ENCODE measurements at places on chromosomes 2 and 18.

DNA sequence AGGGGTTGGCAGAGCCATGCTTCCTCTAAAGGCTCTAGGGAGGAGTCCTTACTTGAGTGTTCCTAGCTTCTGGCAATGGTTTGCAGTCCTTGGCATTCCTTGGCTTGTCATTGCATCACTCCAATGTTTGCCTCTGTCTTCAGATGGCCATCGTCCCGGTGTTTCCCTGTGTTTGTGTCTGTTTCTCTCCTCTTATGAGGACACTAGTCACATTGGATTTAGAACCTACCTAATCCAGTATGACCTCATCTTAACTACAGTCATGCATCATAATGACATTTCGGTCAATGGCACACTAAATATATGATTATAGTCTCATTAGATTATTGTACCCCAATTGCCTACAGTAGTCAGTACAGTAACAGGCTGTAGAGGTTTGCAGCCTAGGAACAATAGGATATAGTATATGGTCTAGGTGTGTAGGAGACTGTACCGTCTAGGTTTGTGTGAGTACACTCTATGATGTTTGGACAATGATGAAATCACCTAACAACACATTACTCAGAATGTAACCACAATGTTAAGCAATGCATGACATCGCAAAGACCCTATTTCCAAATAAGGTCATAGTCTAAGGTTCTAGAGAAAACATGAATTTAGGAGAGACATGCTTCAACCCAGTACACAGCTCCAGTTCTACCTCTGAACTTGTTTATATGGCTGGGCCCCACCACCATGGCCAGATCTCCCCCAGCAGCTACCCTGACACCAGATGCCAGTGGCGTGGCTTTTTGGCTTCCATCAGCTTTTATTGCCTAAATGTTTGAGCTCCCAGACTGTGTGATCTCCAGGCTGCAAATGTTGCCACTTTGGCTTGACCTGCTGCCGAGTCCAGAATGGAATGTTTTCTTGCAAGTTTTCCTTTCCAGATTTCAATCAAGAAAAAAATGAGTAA, 22.1 kb downstream of the SRD5A2 start:
- no peaks in the 10 kb centered on the region for H3K4me1 ChIP-seq
- no peak overlapping the region for H3K27ac ChIP-seq
- DNase-seq, result no peak
- no peak overlapping the region for H3K4me3 ChIP-seq
- H3K27me3 ChIP-seq, result no peaks in the 10 kb centered on the region

GRCh38 chr2:104834431-104835153, 19.3 kb upstream of the POU3F3 start:
- no peak overlapping the region for H3K4me3 ChIP-seq
- no peaks in the 10 kb centered on the region for H3K4me1 ChIP-seq
- H3K27me3 ChIP-seq, result peaks cover 18% of the 10 kb centered on the region
- no peaks in the 10 kb centered on the region for H3K36me3 ChIP-seq

DNA sequence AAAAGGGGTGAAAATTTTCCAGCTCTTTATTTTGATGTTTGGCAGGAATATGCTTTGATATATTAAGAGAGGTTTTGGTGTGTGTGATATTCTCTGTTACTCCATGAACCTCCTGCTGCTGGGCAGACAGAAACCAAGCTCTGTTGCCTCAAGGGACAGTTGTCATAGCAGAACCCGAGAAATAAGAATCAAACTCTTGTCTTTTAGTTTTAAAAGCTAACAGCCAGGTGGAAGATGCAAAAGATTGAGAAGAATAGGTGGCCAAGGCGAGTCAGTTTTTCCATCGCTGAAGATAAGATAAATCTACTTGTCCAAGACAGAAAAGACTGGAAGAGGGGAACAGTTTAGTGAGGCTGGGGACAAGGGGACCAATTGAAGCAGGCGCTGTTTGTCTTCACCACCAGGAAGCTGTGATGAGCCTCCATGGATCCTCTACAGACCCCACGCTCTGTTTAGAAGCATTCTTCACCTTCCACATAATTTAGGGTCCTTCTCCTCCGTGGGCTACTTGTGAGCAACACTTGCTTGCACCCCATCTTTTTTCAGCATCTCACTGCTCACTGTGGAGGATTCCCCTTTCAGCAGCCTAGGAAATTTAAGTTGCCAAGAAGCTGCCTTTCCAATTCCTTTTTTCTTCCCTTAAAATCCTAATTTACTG, 23.9 kb downstream of the PMAIP1 start:
- H3K4me1 ChIP-seq, result peaks cover 26% of the 10 kb centered on the region
- H3K27ac ChIP-seq, result no peak overlapping the region
- no peaks in the 10 kb centered on the region for H3K36me3 ChIP-seq
- peaks cover 14% of the 10 kb centered on the region for H3K27me3 ChIP-seq

DNA sequence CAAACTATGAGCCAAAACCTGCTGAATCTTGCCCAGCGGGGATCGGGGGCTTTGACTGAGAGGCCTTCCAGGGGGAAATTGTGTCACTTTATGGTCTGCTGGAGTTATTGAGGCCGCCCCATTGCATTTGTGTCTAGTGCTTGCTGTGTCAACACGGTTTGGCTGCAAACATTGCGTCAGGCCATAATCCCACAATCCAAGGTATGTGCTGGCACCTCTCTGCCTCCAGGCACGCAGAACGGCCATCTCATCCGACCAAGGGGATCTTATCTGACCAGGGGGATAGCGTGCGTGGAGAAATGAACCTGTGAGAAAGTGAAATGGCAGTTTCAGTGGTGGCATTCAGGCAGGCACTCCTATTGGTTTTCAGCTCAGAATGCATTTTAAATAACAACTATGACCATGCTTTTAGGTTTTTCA, 18.1 kb upstream of the LYPD6B start:
- no peak overlapping the region for H3K4me3 ChIP-seq
- H3K27ac ChIP-seq, result no peak overlapping the region
- H3K36me3 ChIP-seq, result no peaks in the 10 kb centered on the region
- DNase-seq, result no peak

GRCh38 chr18:75654386-75654785, 226.9 kb upstream of the SMIM21 start:
- no peak overlapping the region for H3K27ac ChIP-seq
- no peak for DNase-seq
- no peaks in the 10 kb centered on the region for H3K36me3 ChIP-seq

- no peaks in the 10 kb centered on the region for H3K4me1 ChIP-seq
- peaks cover 33% of the 10 kb centered on the region for H3K27me3 ChIP-seq
- H3K27ac ChIP-seq, result no peak overlapping the region
- no peak for DNase-seq
- H3K4me3 ChIP-seq, result no peak overlapping the region
- no peaks in the 10 kb centered on the region for H3K36me3 ChIP-seq
Observed at GRCh38 chr2:65500310-65501040, 68.1 kb upstream of the SPRED2 start.

GRCh38 chr2:237254369-237254861, 159.5 kb downstream of the COL6A3 start:
- no peak for DNase-seq
- peaks cover 16% of the 10 kb centered on the region for H3K27me3 ChIP-seq
- H3K36me3 ChIP-seq, result no peaks in the 10 kb centered on the region
- H3K27ac ChIP-seq, result no peak overlapping the region

DNA sequence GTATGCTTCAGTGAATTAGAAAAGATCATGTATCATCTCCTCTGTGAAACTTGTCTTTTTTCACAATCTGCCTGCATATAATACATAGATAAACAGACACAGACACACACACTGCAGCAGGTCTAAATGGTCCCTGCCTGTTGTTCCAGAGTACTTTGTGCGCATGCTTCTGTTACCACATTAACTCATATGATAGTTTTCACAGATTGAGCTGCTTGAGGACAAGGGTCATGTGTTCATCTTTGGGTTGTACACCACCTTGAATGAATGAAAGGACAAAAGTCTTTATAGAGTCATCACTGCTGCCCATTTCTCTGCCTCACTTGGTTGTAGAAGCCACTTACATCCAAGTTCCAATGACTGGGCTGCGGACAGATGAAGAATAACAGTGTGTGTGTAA, 72.7 kb upstream of the GLS start:
- H3K36me3 ChIP-seq, result no peaks in the 10 kb centered on the region
- H3K27ac ChIP-seq, result no peak overlapping the region
- no peak overlapping the region for H3K4me3 ChIP-seq

- peaks cover 10% of the 10 kb centered on the region for H3K4me1 ChIP-seq
- H3K4me3 ChIP-seq, result peak within 1 kb of the TSS; percentile 55
- no peak for DNase-seq
- no peak within 1 kb of the TSS for H3K27ac ChIP-seq
- peaks cover 81% of the 10 kb centered on the region for H3K27me3 ChIP-seq
Observed at GRCh38 chr2:20224716-20225293, at the start of gene SDC1. Gene SDC1, minus strand, starts transcription at chr2:20225130. Its CDS starts 263 bp downstream, at chr2:20224867.

DNA sequence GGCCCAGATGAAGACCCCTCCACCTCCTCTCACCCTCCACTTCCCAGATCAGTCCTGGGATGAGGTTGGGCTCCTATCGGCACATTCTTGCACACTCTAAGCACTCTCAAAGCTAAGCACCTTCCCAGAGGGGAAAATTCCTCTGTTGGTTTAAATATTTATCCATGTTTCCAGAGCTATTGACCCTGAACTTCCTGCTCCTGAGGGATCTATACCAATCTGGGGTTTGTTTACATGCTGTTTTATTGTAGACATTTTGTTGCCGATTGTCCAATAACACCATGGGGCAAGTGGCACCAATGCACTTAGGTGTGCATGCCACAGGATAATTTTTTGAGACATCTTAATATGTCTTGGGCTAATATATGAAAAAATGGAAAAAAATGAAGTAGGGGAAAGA, 476.2 kb downstream of the SLC4A3 start:
- no peak overlapping the region for H3K27ac ChIP-seq
- H3K27me3 ChIP-seq, result no peaks in the 10 kb centered on the region
- no peaks in the 10 kb centered on the region for H3K36me3 ChIP-seq
- H3K4me1 ChIP-seq, result no peaks in the 10 kb centered on the region
- no peak for DNase-seq

GRCh38 chr2:230928701-230929380, 3.8 kb upstream of the GPR55 start:
- no peak overlapping the region for H3K27ac ChIP-seq
- peak; percentile 5 for DNase-seq
- H3K4me3 ChIP-seq, result no peak overlapping the region
- peaks cover 35% of the 10 kb centered on the region for H3K4me1 ChIP-seq
- peaks cover 18% of the 10 kb centered on the region for H3K27me3 ChIP-seq

DNA sequence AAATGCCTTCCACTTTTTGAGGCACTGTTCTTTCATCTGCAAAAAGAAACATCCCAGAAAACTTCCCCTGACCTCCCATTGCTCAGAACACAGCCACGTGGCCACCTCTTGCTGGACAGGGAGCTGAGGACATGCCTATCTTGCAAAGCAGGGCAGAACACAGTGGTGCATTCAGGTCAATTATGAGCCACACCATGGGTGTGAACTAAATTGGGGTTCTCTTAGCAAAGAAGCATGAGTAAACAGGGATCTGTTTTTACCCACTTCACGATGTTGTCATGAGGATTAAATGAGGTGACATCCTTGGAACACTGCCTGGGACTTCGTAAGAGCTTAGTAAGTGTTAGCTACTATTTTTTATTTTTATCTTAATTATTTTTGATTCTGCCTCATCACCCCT, 25.1 kb downstream of the BMP10 start:
- H3K4me3 ChIP-seq, result no peak overlapping the region
- H3K27ac ChIP-seq, result no peak overlapping the region
- H3K27me3 ChIP-seq, result peaks cover 47% of the 10 kb centered on the region
- no peaks in the 10 kb centered on the region for H3K36me3 ChIP-seq
- no peaks in the 10 kb centered on the region for H3K4me1 ChIP-seq

DNA sequence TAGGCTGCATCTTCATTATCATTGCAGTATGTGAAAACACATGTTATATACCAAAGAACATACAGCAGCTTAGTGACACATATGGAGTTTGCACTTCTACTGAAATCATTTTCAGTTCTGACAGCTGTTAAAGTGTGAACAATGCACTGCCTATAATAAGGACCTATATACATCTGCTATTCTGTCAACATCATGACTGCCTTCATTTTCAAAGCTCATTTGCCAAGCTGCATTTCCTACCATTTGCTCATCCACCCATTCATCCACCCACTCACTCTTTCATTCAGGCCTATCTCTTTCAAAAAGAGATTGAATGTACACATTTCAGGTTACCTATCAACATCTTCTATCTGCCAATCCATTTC, 81.7 kb upstream of the STK17B start:
- peaks cover 9% of the 10 kb centered on the region for H3K36me3 ChIP-seq
- DNase-seq, result no peak
- peaks cover 74% of the 10 kb centered on the region for H3K4me1 ChIP-seq
- no peak overlapping the region for H3K27ac ChIP-seq

DNA sequence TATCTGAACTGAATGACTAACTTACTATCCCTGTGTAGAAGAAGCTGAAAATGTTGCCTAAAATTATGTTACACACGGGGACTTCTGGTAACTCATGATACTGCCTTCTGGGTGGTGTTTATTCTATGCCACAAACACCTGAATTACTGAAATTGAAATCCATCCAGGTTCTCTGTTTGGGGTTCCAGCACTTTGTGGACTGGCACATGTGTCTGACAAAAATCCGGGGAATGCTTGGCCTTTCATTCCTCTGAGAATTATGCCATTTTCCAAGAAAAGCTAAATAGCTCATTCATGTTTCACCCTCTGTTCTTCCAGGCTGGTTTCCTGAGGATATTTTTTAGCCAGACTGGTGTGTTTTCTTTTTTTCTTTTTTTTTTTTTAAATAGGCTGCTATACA, 59.5 kb upstream of the POU3F3 start:
- no peaks in the 10 kb centered on the region for H3K4me1 ChIP-seq
- no peak overlapping the region for H3K27ac ChIP-seq
- no peaks in the 10 kb centered on the region for H3K36me3 ChIP-seq

GRCh38 chr2:69177785-69178636, 165.0 kb downstream of the ANTXR1 start:
- no peak for DNase-seq
- no peak overlapping the region for H3K27ac ChIP-seq
- H3K4me1 ChIP-seq, result peaks cover 3% of the 10 kb centered on the region
- H3K4me3 ChIP-seq, result no peak overlapping the region

GRCh38 chr18:74444104-74444503, 13.0 kb downstream of the DIPK1C start:
- peaks cover 47% of the 10 kb centered on the region for H3K27me3 ChIP-seq
- no peaks in the 10 kb centered on the region for H3K36me3 ChIP-seq
- H3K4me3 ChIP-seq, result no peak overlapping the region
- no peak overlapping the region for H3K27ac ChIP-seq
- H3K4me1 ChIP-seq, result no peaks in the 10 kb centered on the region

- no peak overlapping the region for H3K27ac ChIP-seq
- no peaks in the 10 kb centered on the region for H3K4me1 ChIP-seq
- no peak overlapping the region for H3K4me3 ChIP-seq
Observed at GRCh38 chr2:237221443-237221842, 135.8 kb downstream of the COPS8 start.

GRCh38 chr2:203167751-203168150, 71.1 kb upstream of the CYP20A1 start:
- no peak overlapping the region for H3K27ac ChIP-seq
- peaks cover 9% of the 10 kb centered on the region for H3K36me3 ChIP-seq
- no peaks in the 10 kb centered on the region for H3K27me3 ChIP-seq
- no peak overlapping the region for H3K4me3 ChIP-seq

DNA sequence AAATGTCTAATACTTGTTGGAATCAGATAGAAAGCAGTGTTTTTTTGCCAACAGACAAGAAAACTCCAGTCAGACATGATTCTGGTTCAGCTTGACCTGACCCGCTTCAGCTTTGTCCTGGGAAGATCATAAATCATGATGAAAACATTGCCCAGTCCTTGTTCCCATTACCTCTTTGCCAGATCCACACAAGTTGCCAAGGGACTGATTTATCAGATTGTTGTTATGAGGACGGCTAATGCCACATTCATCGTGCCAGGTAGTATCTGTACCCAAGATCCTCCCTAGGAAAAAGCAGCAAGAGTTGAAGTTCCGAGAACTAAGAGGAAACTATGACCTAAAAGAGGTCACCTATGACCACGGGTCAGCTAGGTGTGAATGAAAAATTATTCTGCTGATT, 39.0 kb downstream of the SLC40A1 start:
- H3K27ac ChIP-seq, result no peak overlapping the region
- H3K27me3 ChIP-seq, result no peaks in the 10 kb centered on the region
- DNase-seq, result no peak
- H3K36me3 ChIP-seq, result no peaks in the 10 kb centered on the region

Data from activated naive CD4-positive, alpha-beta T cell treated with anti-CD3 and anti-CD28 coated beads, Interleukin-2, amount 10 ng/mL, durations not matched to agents 7 days and 5 days (primary cell).